T-helper 17 cell (primary cell): ENCODE measurements at places on chromosomes 13 and 19. TPM values are rescaled to one million over a fixed set of nuclear protein-coding genes. Genes with fewer than 3 reads are reported as not detected.
A peak's percentile ranks its signal among the peaks of the same experiment; 100 is the strongest.

The TJP3 gene
- total RNA-seq, result 13.4 TPM

DNA sequence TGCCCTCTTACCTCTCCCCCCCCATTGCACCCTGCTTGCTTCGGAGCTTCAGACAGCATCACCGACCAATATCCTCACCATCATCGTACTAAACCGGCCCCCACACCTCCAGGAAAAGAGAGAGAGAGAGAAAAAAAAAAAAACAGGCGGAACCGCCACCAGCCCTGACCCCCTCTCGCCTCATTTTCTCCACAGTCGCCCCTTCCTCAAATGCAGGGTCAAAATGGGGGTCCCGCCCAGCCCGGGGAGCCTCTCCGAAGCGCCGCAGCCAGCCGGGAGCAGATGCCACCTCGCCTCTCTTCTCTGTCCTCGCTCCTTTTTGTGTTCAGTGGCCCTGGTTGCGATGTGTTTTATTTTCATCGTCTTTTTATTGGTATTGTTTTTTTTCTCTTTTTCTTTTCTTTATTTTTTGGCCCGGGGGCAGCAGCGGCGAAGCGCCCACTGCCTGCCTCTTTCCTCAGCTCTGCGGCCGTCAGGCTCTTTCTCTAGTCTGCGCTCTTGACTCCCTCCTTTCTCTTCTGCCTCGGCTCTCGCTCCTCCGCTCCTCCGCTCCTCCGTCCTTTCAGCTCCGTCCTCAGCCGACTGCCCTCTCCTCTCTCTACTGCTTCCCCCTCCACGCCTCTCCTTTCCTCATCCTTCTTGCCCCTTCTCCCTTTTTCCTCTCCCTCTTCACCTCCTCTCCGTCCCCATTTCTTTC lies 41.4 kb downstream of the DEDD2 start:
- no peak for DNase-seq
- H3K4me3 ChIP-seq, result no peak overlapping the region
- H3K36me3 ChIP-seq, result peaks cover 6% of the 10 kb centered on the region
- H3K4me1 ChIP-seq, result peaks cover 18% of the 10 kb centered on the region

GRCh38 chr19:32339988-32340874 lies 5.2 kb upstream of the ZNF507 start:
- H3K4me1 ChIP-seq, result peaks cover 6% of the 10 kb centered on the region
- DNase-seq, result no peak
- peaks cover 4% of the 10 kb centered on the region for H3K27me3 ChIP-seq
- H3K36me3 ChIP-seq, result no peaks in the 10 kb centered on the region

The LILRB5 gene
- not detected for total RNA-seq

The C1QTNF9 gene
- not detected for total RNA-seq

The RANBP3 gene
- total RNA-seq, result 76.8 TPM

- H3K4me1 ChIP-seq, result peaks cover 3% of the 10 kb centered on the region
- H3K27ac ChIP-seq, result no peak overlapping the region
- H3K36me3 ChIP-seq, result peaks cover 3% of the 10 kb centered on the region
- peak overlapping the region; percentile 39 for H3K4me3 ChIP-seq
- peaks cover 44% of the 10 kb centered on the region for H3K27me3 ChIP-seq
- DNase-seq, result no peak
Observed at GRCh38 chr13:27034678-27035111, 136.9 kb downstream of the USP12 start.

The PRKACA gene
- total RNA-seq, result 35.2 TPM
